Activated T-cell treated with anti-CD3 and anti-CD28 coated beads for 1 hour (primary cell): ENCODE measurements at places on chromosomes 1 and 21.

DNA sequence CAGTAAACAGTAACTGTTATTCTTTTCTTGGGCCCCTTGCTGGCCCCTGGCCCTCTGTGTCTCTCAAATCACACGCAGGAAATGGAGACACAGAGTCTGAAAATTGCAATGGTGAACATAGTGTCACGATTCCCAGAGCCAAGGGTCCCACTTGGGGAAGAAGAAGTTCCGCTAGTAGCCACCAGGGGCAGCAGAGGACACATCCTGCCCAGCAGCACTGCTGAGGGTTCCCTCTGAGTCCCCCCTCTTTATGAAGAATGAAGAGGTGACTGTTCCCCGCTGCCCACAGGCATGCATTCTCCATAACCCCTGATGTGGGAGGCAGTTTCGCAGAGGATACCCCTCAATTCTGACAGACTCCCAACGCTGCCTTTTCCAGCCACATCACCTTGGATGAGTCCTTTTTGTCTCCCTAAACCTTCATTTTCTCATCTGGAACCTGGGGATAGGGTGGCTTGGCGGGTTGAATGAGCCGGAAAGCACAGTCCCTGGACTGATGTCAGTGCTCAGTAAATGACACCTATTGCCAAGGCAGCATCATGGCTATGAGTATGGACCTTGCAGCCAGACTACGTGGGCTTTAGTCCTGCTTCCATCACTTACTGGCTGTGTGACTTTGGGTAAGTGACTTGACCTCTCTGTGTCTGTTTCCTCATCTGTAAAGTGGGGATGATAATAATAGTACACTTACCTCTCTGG lies 238.0 kb upstream of the TMEM51 start:
- DNase-seq: peak; percentile 16

DNA sequence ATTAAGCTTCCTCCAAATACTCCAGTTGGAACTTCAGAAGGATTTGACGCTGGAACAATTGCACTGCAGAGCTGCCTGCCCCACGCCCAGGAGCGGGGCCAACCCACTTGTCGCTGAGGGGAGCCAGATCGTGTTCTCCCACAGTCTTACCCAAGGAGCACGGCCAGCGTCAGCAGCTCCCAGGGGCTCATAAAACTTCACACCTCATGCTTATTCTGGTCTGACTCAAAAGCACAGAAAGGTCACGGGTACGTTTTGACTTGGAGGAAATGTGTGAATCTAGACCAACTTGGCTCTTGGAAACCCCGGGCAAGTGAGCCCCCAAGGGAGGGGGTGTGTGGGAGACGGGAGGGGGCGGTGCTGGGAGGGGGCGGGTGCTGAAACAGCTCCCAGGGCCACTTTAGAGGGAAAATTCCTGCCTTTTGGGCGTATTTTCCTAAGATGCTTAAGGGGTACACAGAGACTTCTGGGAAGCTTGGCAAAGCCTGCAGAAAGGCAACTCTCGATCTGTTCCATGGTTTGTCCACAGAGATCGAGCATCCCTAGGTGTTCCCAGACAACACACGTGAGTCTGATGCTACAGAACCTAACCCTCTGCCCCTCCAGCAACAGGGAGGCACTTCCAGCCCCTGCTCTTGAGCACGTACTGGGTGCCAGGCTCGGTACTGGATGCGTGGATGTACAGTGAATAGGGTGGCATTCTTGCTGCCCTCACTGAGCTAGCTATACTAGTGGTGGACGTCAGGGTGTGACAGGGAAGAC lies 98.9 kb downstream of the DHRS3 start:
- no peak for DNase-seq

DNA sequence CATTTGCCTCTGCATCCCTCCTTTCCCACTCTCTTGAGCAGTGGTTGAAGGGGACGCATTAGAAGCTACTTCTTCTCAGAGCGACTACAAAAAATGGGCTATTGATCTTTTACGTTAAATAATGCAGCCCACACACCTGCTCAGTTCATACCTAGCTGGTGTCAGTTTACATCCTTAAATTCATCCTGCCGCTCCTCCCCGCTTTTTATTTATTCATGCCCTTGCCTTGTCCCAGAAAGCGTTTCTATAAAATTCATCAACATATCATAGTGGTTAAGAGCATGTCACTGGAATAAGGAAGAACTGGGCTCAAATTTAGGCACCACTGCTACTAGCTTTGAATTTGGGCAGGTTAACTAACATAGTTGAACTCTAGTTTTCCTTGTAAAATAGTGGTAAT lies 66.0 kb upstream of the TINAGL1 start:
- DNase-seq: no peak

DNA sequence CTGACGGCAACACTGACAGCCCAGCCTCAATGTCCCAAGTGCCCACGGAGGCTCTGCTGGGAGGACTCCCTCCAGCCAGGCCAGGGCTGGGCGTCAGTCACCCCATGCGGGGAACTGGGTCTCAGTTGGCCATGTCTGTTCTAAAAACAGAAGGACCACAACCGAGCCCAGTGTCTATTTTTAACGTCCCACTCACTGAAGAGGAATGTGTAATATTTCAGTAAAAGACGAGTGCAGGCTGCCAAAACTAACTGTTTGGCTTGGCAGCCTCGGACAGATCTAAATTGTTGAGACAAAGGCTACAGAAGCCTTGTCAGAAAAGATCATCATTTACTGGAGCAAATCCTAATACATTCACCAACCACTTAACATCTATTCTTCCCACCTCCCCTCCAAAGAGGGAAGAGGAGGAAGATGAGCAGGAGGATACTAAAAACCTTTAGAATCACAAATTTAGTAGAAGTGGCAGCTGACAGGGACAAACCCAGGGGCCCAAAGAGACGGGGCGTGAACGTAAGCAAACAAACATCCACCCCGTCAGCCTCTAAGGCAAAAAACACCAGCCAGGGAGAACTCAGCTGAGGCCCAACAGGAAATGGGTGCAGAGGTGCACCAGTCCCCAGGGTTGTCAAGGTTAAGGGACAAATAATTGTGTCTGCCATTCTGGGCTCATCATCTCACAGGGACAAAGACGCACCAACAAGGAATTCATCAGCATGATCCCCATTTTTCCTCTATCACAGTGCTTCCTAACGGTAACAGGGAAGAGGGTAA lies 18.7 kb downstream of the C1orf198 start:
- no peak for DNase-seq

DNA sequence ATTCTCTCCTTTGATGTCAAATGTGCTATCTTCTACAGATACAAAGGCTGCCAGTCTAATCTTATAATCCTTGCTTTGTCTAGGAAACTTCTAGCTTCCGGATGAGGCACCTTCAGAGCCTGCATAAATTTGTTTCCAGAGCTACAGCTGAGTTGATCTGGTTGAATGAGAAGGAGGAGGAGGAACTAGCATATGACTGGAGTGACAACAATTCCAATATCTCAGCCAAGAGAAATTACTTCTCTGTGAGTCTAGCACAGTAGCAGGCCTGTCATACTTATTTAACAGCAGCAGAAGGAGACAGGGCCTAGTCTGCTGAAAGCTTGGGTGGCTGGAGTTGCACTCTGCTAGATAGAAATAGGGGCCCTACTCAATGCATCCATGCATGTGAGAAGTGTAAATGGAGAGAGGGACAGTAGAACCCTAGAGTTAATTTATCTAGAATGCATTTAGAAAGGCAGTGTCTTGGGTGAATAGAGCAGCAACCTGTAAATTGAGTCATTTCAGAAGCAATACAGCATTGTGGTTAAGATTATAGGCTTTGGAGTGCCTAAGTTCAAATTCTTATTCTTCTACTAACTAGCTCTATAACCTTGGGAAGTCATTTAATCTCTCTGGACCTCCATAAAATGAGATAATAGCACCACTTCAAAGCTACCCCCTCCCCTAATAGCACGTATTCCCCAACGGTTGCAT lies 89.0 kb downstream of the MACF1 start:
- DNase-seq: no peak

DNA sequence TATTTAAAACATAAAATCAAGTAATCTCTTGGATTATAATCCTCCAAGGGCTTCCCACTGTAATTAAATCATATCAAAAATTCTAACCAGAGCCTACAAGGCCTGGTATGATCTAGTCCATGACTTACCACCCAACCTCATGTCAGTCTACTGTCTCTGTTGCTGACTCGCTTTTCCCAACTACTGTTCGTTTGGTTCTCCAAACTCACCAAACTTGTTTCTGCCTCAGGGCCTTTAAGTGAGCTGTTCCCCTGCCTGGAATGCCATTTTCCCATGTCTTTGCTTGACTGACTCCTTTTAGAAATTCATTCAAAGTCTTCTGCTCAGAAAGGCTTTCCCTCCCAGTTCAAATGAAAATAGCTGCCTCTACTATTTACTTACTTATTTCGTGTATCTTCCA lies 95.9 kb downstream of the ZC3H11B start:
- DNase-seq: no peak
